ENCODE measurements at places on chromosomes 16 and 17.

GRCh38 chr16:88886845-88887521 lies 20.5 kb upstream of the PABPN1L start:
- DNase-seq, result no peak

- no peak for DNase-seq
These were observed 112.9 kb downstream of the METRNL start for GRCh38 chr17:83192161-83192788.

DNA sequence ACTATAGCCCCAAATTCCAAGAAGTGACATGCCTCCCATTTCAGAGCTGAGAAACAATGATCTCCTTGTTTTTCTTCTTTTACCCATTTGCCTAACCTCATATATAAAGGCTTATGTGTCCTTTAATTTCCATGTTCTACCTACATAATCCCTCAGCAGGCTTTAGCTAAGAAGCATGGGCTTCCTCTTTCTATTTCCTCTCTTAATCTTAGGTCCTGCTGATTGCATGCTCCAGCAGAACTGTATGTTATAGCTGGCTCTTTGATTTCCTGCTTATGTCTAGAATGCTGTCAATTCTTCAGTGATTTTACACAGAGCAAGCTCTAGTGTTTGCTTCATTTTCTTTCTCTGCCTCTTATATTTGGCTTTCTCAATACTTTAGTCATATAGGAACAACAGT lies 151.7 kb upstream of the COX10 start:
- no peak for DNase-seq

GRCh38 chr16:30027588-30028437 lies 3.3 kb downstream of the TLCD3B start:
- no peak for DNase-seq

GRCh38 chr16:80752541-80752940 lies 51.9 kb downstream of the CDYL2 start:
- no peak for DNase-seq

GRCh38 chr16:2811703-2812471 lies 5.2 kb upstream of the PRSS21 start:
- DNase-seq, result no peak
